ENCODE measurements at places on chromosomes 16 and 17.

GRCh38 chr17:3512505-3513171, 36.8 kb downstream of the ASPA start:
- DNase-seq, result no peak

DNA sequence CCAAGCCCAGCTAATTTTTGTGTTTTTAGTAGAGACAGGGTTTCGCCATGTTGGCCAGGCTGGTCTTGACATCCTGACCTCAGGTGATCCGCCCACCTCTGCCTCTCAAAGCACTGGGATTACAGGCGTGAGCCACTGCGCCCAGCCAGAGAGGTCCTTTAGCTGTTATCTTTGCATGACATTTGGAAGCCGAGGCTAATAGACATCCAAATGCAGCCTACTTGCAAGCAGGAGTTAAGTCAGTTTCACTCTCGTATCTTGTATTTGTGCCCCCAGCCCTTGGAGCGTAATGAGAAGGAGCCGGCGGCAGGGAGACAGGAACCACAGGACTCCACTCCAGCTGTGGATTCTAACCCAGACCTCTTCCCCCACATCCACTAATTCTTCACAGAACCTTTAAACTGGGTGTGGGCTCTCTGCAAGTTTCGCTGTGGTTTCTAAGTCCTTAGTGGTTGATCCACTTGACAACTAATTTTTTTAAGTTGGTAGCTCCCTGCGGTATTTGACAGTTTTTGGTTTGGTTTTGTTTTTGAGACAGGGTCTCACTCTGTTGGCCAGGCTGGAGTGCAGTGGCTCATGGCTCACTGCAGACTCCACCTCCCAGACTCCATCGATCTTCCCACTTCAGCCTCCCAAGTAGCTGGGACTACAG, 3.1 kb upstream of the CYTH1 start:
- no peak for DNase-seq

DNA sequence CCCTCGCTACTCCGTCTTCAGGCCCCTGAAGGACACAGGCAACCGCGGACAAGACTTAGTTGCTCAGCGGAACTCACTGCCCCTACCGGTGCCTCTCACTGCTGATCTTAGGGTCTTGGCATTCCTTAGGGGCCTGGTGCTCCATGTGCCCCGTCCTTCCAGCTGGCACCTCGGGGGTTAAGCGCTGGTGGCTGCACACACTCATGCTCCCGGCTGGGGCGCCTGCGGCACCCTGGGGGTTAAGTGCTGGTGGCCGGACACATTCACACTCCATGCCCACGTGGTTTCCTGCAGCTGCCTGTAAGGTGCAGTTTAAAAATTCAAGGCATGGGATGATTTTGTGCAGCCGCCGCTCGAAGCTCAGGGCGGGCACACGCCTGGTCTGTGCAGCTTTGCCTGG, 45.1 kb downstream of the BAIAP2 start:
- DNase-seq, result no peak

GRCh38 chr17:9313346-9313745, 262.3 kb downstream of the STX8 start:
- DNase-seq, result no peak

GRCh38 chr17:58538811-58539409, 24.5 kb upstream of the MTMR4 start:
- no peak for DNase-seq

DNA sequence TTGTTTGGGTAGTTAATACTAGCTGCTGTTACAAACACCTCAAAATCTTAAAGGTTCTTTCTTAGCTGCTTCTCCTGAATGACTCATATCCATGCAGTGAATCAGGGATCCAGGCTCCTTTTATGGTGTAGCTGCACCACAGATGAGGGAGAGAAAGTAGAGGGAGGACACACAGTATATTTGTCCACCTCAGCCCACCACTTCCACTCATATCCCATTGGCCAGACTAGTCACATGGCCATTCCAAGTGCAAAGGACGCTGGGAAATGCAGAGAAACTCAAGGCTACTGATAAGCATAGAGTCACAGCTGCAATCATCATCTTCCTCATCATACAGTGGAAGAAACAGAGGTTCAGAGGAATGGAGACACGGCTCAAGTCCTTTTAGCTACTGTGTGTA, 63.8 kb downstream of the GSG1L start:
- DNase-seq, result no peak

GRCh38 chr17:83152227-83152744, 72.9 kb downstream of the METRNL start:
- no peak for DNase-seq

DNA sequence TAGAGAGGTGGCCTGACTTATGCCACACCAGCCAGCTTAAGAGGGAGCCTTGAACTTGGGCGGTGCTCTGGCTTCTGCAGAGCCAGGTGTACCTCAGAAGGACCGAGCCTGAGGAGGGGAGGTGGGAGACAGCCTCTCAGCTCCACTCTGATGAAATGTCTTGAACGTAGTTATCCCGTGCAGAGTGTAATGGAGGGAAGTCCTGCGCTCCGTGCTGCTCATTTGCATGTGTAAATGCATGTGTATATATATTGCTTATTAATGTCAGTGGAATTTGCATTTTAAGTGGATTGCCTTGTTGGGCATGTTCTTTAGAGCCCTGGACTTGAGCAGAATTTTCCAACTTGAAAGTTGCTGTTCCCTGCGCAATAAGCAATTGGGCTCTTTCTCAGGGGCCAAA, 264.9 kb upstream of the SDK2 start:
- no peak for DNase-seq

DNA sequence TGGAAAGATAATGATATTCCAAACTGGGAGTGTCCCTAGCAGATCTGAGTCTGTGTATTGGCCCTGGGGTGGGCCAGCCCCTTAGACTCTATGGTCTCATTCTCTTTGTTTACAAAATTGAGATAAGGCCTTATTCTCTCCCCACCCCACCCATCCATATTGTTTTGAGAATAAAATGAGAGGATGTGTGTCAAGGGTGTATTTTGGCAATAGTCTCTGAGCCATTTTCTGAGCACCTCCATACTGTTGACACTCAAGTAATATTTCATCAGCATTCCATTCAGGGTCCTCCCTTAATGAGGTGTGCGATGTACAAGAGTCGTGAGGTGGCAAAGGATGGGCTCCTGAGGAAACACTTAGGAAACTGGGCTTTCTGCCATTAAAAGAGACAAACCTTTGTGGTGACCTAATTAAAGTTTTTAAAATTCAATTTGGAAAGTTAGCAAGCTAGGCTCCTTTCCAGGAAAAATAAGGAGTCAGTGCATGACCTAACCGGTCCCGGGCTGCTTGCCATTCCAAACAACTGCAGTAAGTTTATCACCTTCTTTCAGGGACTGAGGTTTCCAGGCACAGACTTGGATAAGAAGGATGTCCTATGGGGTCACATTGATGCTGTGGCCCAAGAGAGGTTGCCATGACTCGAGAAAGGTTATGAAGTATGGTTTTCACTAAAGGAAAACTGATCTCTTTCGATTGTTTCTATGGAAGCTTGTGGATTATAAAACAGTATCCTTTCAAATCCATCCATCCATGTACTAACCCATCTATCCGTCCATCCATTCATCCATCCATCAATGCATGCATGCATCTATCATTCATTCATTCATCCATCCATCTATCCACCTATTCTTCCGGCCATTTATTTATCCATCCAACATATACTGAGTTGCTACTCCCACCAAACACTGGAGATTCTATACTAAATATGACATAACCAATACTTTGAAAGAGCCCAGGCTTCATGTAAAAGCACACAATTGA, 443.3 kb downstream of the UTP18 start:
- DNase-seq, result no peak

DNA sequence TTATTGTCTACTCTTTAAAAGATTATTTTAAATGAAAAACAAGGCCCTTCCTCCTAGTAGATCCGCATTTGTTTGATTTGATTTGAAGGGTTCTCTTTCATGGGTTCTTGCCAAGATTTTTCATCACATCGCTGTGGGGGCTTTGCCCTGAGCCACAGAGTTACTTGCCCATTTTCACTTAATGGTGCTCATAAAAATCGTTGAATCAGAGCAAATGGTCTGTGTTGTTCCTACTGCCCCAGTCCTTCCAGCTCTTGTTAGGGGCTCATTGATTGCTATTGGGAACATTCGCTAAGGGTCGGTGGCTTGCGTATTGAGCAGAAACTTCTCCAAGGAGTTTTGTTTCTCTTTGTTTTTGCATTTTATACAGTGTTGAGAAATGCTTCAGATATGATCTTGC, 1023.4 kb upstream of the CDH8 start:
- no peak for DNase-seq

- DNase-seq, result no peak
Measured at GRCh38 chr16:750485-750884, 9.7 kb upstream of the CIAO3 start.

DNA sequence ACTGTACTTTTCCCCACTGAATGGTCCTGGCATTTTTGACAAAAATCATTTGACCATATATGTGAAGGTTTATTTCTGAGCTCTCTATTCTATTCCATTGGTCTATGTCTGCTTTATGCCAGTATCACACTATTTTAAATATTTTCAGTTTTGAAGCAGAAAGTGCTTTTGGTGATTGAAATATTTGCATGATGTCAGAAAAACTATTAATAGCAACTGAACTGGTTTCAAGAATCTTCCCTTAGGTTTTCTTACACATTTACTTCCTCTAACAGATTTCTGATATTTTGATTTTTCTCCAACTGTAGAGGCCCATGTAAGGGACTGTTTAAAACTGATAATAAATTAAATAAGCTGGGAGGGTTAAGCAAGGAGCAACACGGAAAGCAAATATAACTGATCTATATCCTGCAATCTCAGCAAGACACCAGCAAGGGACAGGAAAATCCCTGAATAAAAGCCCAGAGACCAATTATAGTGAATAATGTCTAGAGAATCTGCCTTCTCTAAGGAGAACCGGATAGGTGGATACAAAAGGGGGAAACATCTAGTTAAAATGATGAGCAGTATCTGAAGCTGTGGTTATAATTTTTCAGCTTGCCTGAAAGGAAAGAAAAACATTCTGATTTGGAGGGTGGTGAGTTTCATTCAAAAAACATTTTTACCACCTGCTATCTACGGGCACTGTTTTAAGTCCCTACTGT, 80.9 kb upstream of the STAC2 start:
- no peak for DNase-seq

All from DMS 273 treated with DMSO at 0.1 percent for 48 hours (cell line).